Natural killer cell (primary cell): ENCODE measurements at places on chromosomes 16 and 17.

DNA sequence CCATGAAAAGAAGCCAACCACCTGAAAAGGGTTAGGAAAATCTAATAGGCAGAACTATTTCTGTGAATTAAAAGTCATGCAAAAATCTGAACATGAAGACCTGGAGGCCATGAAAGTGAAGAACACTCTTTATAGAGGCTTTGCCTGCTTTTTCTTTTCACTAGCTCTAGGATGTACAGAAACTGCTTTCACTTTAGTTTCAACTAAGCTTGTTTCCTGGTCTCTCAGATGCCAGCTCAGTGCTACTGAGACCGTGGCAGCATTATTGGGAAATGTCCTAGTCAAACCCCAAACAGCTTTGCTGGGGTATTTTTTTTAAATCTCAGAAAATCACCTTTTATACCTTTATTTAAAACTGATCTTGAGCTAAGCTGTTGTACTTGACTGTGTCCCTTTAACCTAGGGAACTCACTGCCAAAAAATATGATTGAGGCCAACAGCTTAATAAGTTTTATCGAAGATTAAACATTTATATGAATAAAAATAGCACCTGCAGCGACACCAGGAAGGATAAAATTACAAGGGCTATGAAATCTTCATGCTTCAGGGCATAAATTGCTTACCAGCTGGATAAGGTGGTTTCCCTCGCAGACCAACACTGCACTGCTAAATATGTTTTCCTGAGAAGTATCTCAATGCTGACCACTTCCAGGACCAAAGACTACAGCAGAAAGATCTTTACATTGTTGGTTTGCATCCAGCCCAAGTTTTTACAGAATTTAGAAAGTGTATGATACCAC is 621.8 kb upstream of the ZFHX3 start:
- no peaks in the 10 kb centered on the region for H3K27me3 ChIP-seq
- H3K4me3 ChIP-seq, result no peak overlapping the region
- no peak overlapping the region for H3K27ac ChIP-seq
- H3K4me1 ChIP-seq, result no peaks in the 10 kb centered on the region

- H3K36me3 ChIP-seq, result no peaks in the 10 kb centered on the region
- H3K27ac ChIP-seq, result no peak overlapping the region
- no peaks in the 10 kb centered on the region for H3K4me1 ChIP-seq
- DNase-seq, result no peak
- H3K4me3 ChIP-seq, result no peak overlapping the region
Observed at GRCh38 chr17:43873091-43873490, 26.1 kb downstream of the CD300LG start.

- H3K4me1 ChIP-seq, result no peaks in the 10 kb centered on the region
- no peaks in the 10 kb centered on the region for H3K36me3 ChIP-seq
- H3K4me3 ChIP-seq, result no peak overlapping the region
- no peak overlapping the region for H3K27ac ChIP-seq
- peak; percentile 54 for DNase-seq
Observed at GRCh38 chr16:78925083-78925767, 675.3 kb downstream of the MAF start.

GRCh38 chr16:51761001-51761400 is 609.9 kb upstream of the SALL1 start:
- no peak overlapping the region for H3K4me3 ChIP-seq
- no peak for DNase-seq
- no peaks in the 10 kb centered on the region for H3K27me3 ChIP-seq
- no peak overlapping the region for H3K27ac ChIP-seq

DNA sequence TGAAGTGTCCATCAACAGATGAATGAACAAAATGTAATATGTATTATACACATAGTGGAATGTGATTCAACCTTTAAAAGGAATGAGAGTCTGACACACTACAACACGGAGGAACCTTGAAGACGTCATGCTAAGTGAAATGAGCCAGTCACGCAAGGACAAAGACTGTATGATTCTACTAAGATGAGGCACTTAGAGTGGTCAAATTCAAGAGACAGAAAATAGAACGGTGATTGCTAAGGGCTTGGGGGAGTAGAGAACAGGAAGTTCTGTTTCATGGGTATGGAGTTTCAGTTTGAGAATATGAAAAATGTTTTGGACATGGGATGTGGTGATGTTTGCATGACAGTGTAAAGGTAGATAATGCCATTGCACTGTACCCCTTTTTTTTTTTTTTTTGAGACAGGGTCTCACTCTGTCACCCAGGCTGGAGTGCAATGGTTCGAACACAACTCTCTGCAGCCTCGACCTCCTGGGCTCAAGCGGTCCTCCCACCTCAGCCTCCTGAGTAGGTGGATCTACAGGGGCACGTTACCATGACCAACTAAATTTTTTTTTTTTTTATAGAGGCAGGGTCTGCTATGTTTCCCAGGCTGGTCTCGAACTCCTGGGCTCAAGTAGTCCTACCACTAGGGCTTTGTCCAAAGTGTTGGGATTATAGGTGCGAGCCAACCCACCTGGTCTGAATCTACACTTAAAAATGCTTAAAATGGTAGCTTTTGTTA is 2.9 kb upstream of the CCDC102A start:
- peak; percentile 59 for DNase-seq
- no peak overlapping the region for H3K4me3 ChIP-seq
- peak overlapping the region; percentile 73 for H3K27ac ChIP-seq
- no peaks in the 10 kb centered on the region for H3K27me3 ChIP-seq
- no peaks in the 10 kb centered on the region for H3K36me3 ChIP-seq
- peaks cover 86% of the 10 kb centered on the region for H3K4me1 ChIP-seq

GRCh38 chr17:27535178-27535928 is 79.1 kb downstream of the KSR1 start:
- H3K4me3 ChIP-seq, result no peak overlapping the region
- H3K4me1 ChIP-seq, result peaks cover 35% of the 10 kb centered on the region
- no peaks in the 10 kb centered on the region for H3K36me3 ChIP-seq
- no peaks in the 10 kb centered on the region for H3K27me3 ChIP-seq

GRCh38 chr17:63696381-63696961 is 3.5 kb downstream of the LIMD2 start:
- H3K27ac ChIP-seq, result peak overlapping the region; percentile 80
- DNase-seq, result no peak
- peak overlapping the region; percentile 78 for H3K4me3 ChIP-seq
- peaks cover 53% of the 10 kb centered on the region for H3K4me1 ChIP-seq

GRCh38 chr17:44137891-44138709 is 3.6 kb upstream of the HROB start:
- H3K27ac ChIP-seq, result no peak overlapping the region
- DNase-seq, result peak; percentile 43
- H3K36me3 ChIP-seq, result no peaks in the 10 kb centered on the region
- H3K4me3 ChIP-seq, result no peak overlapping the region
- H3K27me3 ChIP-seq, result peaks cover 9% of the 10 kb centered on the region

- peak; percentile 62 for DNase-seq
- no peaks in the 10 kb centered on the region for H3K36me3 ChIP-seq
- H3K27ac ChIP-seq, result peak overlapping the region; percentile 46
- no peak overlapping the region for H3K4me3 ChIP-seq
- H3K27me3 ChIP-seq, result no peaks in the 10 kb centered on the region
Observed at GRCh38 chr17:31654936-31655335, 204.1 kb downstream of the COPRS start.

DNA sequence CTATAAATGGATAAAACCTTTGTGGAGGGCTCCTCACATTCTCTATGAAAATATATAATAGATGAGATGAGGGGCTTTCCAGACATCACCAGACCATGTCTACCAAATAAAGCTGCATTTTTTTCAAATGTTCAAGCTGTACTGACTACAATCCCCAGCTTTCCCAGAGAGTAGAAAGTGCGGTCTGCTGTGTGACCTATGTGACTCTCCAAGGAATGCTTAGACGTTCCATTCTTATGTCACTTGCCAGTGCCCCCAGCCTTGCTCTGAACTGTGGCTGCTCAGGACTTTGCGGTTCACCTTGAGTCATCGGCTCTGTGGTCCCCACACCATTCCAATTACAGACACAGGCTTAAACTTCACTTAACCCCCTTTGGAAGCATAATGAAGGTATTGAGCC is 47.8 kb upstream of the SCNN1B start:
- no peaks in the 10 kb centered on the region for H3K27me3 ChIP-seq
- DNase-seq, result no peak
- H3K27ac ChIP-seq, result no peak overlapping the region
- no peaks in the 10 kb centered on the region for H3K36me3 ChIP-seq
- no peaks in the 10 kb centered on the region for H3K4me1 ChIP-seq

DNA sequence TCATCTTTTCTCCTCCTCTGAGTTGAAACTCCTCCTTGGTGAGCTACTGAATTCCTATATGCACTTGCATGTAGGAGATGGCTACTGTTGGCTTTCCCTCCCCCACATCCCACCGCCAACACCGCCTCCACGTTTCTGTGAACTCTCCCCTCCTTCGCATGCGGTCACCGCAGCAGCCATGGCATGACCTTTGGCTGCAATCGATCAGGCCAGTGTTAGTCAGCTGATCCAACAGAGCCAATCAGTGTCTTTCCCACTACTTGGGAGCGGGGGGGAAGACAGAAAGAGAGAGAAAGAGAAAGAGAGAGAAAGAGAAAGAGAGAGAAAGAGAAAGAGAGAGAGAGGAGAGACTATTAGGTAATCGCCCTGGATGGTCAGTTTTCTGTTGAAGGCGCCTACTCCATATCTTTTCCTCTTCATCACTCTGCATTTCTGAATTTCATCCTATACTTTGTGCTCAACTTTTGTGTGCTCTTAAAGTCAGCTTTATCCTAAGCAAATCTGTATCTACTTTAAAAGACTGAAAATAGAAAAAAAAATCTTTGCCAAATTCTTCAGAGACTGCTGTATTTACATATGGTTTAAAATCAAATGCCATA is 22.7 kb downstream of the ASGR1 start:
- H3K27ac ChIP-seq, result no peak overlapping the region
- no peaks in the 10 kb centered on the region for H3K36me3 ChIP-seq
- no peak overlapping the region for H3K4me3 ChIP-seq
- H3K4me1 ChIP-seq, result no peaks in the 10 kb centered on the region
- H3K27me3 ChIP-seq, result no peaks in the 10 kb centered on the region
- no peak for DNase-seq

DNA sequence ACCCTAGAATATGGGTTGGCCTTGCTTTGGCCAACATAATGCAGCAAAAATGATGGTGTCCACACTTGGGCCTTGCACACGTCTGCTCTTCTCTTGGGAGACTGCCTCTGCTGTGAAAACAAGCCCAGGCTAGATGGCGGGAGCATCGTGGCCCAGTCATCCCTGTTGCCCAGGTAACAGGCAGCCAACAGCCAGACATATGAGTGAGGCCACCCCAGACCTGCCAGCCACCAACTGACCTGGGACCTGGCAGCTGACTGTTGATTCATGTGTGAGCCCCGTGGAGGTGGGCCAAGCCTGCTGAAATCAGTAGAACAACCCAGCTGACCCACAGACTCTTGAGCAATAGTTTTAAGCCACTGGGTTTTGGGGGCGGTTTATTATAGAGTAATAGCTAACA is 39.4 kb upstream of the CDH3 start:
- H3K27me3 ChIP-seq, result no peaks in the 10 kb centered on the region
- no peak overlapping the region for H3K4me3 ChIP-seq
- no peak overlapping the region for H3K27ac ChIP-seq
- no peak for DNase-seq
- no peaks in the 10 kb centered on the region for H3K4me1 ChIP-seq

- no peaks in the 10 kb centered on the region for H3K36me3 ChIP-seq
- DNase-seq, result no peak
- H3K27ac ChIP-seq, result no peak overlapping the region
- no peak overlapping the region for H3K4me3 ChIP-seq
- H3K4me1 ChIP-seq, result no peaks in the 10 kb centered on the region
Observed at GRCh38 chr17:60106340-60107059, 27.8 kb upstream of the HEATR6 start.

DNA sequence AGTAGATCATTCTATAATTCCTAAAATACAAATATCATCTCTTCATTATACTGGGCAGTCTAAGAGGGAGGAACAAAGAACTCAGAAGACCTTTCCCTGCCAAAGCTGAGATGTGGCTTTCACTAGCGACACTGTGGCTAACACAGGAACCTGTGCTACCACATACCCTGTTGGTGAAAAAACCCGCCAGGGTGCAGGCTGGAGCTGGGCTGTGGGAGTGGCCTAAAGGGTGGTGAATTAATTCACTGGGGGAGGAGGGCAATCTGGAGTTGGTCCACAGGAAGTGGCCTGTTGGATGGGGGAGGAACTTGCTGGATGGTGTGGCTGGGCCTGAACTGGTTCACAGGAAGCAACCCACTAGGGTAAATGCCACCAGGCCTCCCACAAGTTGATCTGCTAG is 7.4 kb downstream of the ZNF594 start:
- H3K36me3 ChIP-seq, result peaks cover 1% of the 10 kb centered on the region
- no peak overlapping the region for H3K4me3 ChIP-seq
- peaks cover 13% of the 10 kb centered on the region for H3K4me1 ChIP-seq
- DNase-seq, result peak; percentile 72
- H3K27me3 ChIP-seq, result no peaks in the 10 kb centered on the region
- H3K27ac ChIP-seq, result peak overlapping the region; percentile 33

- H3K27me3 ChIP-seq, result peaks cover 9% of the 10 kb centered on the region
- H3K4me3 ChIP-seq, result no peak overlapping the region
- H3K4me1 ChIP-seq, result no peaks in the 10 kb centered on the region
- no peaks in the 10 kb centered on the region for H3K36me3 ChIP-seq
- DNase-seq, result no peak
Observed at GRCh38 chr16:85164431-85164830, 52.2 kb upstream of the CIBAR2 start.

DNA sequence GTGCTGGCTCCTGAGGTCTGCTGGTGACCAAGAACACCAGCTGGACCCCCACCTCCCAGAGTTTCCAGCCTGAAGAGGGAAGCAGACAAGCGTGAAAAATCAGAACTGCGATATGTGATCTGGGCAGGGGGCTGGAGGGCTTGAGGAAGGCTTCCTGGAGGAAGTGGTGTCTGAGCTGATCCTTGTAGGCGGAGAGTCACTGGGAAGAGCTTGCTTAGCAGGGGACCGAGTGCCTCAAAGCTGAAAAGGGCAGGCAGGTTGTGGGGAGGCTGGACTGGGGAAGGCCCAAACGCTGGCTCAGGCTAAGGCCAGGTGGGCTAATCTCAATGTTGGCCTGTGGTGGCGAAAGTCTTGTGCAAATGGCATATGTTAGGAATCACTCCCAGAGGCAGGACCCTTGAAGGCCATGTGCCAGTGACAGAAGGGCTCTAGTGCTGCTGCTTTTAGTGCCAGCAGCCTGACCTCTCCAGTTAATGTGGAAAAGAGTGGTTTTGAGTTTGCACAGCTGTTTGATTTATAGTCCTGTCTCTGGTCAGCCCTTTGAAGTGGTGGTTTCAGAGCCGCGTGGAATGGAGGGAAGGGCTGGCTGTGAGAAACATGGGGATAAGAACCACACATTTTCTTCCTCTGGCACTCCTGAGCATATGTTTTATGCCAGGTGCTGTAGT is 85.3 kb upstream of the LGALS9 start:
- no peak for DNase-seq
- H3K27me3 ChIP-seq, result no peaks in the 10 kb centered on the region
- H3K36me3 ChIP-seq, result no peaks in the 10 kb centered on the region
- H3K27ac ChIP-seq, result no peak overlapping the region
